Hematopoietic multipotent progenitor cell treated with erythropoietin and hydrocortisone succinate and interleukin-3 and kit ligand, for 8 days (in vitro differentiated cells): ENCODE measurements at places on chromosomes 12 and 14.
A peak's percentile ranks its signal among the peaks of the same experiment; 100 is the strongest.

DNA sequence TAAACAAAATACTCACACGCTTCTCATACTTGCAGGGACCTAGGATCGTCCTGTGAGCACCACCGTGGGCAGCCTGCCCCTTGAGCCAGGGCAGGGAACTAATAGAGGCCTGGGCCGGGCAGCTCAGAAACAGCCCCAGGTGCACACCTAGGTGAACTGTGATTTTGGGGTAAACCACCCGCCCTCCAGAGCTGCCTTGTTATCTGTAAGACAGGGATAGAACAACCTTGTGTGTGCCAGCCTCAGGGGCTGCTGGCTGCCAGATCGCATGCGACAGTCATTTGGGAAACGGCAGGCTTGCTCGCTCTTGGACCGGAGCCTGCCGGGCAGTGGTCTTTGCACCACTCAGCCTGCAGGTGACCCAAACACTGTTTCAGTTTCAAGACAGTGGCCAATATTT, 86.8 kb downstream of the ADGRD1 start:
- no peak for DNase-seq

DNA sequence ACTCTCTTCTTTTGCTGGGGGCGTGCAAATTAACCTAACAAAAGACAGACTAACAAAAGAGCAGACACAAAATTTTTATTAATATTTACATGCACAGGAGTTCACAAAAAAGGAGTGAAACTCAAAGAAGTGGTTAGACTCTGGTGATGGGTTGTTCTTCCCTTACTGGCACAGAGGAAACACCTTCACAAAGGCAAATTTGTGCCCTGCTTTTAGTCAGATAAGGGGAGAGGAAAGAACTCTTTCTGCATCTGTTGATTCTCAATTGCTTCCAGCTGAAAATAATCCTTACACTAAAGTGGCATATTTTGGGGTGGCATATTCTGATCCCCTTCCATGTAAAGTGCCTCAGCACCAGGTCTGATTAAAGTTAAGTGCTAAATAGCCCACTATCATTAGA, 190.2 kb upstream of the AMIGO2 start:
- peak; percentile 69 for DNase-seq

DNA sequence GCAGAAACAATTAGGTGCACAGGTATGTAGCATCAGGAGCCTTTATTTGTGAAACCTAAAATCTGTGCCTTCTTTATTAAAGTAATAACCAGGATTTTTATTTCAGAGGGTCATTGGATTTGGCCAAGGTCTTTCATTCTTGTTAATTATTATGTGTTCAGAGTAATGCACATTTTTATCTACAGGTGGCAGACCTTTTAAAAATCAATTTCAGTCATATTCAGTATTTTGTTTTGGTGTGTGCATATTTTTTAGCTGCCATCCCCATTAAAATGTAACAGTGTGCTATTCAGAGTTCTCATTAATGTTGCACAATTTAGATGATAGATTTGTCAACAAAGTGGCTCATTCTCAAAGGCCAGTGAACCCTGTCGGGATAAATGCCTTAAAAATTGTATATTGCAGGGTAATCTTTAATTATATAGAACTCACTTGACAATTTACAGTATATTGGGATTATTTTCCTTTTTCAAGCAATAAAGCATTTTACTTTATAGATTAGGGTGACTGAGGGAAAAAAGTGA, 319.3 kb upstream of the SOX5 start:
- DNase-seq, result no peak

- no peak for DNase-seq
These were observed 61.6 kb upstream of the PSMC1 start for GRCh38 chr14:90194706-90195105.

- DNase-seq, result peak; percentile 32
These were observed 114.6 kb downstream of the PPFIA2 start for GRCh38 chr12:81644503-81644902.

DNA sequence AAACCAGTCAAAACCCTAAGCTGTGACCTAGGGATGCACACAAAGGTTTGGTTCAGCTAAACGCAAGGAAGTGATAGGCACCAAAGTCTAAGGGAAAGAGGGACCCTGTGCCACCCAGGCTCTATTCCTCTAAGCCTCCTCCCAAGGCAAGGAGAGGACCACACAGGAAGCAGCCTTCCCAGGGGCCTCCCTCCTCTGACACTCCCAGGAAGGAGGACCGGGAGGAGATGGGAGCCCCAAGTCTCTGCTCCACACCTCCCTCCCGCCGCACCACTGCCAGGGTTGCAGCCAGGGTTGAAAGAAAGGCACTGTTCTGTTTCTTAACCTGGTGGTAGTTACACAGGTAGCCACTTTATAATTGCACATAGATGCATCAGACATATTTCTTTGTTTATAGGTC, 21.9 kb downstream of the TCHP start:
- no peak for DNase-seq

- no peak for DNase-seq
These were observed 167.2 kb downstream of the CAPZA3 start for GRCh38 chr12:18905134-18905533.

GRCh38 chr12:81147292-81147919, 69.5 kb downstream of the ACSS3 start:
- no peak for DNase-seq

DNA sequence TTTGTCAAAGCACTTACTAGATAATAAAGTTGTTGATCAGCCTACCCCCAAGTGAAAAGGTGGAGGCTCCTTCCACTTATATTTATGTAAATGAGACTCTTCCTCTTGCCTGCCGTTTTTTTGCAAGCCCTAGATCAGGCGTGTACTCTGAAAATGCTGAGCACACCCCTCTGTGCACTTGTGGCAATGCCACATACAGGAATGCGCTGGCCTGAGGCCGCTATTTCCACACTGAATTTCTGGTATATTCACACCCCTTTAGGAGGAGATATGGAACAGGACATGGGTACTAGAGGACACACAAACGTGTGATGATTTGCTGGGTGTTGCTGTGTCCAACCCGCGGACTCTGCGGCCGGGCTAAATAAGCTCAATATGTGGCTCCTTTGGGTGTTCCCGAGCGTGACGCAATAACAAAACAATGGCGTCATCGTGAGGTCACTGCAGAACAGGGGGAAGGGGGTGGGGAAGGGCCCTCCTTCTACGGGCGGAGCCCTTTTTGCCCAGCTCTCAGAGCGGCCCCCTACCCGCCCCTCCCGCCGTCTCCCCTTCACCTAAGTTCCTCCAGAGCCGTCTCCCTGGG, 554 bp upstream of the TSPAN31 start:
- no peak for DNase-seq

DNA sequence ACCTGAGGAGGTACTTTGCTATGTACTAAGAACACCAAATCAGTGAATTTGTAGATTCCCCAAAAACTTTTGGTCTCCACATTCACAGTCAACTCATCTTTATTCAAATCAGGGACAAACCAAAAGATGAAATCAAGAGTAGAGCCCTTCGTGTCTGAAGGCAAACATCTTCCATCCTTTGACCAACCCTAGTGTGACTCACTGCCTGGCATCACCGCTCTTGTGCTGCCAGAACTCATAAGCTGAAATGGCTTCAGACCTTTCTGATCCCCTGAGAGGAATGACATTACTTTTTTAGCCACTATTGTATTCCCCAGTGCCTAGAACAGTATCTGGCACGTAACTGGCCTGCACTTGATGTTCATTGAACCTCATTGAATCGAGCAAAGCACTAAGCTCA, 50.1 kb downstream of the GOLGA5 start:
- no peak for DNase-seq

GRCh38 chr12:18546399-18546798, 191.4 kb downstream of the PLCZ1 start:
- DNase-seq, result no peak

DNA sequence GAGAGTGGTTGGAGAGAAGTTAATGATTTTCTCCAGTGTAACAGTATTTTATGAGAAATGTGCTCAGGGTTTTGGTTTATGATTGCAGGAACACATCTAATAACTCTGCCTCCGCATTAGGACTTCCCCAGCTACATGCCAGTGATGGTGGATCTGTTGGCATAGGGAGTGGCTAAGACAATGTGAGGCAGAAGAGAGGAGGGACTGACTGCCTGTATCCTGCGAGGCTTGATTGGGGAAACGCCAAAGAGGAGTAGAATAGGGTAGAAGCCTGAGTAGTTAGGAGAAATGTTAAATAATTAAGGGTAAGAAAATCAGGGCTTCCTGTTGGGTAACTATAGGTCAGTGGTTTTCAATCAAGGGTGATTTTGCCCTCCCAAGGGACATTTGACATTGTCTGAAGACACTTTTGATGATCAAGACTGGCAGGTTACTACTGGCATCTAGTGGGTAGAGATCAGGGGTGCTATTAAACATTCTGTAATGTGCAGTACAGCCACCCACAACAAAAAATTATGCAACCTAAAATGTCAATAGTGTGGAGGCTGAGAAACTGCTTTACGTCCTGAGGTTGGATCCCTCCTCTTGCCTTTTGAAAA, 12.8 kb downstream of the TDG start:
- no peak for DNase-seq

DNA sequence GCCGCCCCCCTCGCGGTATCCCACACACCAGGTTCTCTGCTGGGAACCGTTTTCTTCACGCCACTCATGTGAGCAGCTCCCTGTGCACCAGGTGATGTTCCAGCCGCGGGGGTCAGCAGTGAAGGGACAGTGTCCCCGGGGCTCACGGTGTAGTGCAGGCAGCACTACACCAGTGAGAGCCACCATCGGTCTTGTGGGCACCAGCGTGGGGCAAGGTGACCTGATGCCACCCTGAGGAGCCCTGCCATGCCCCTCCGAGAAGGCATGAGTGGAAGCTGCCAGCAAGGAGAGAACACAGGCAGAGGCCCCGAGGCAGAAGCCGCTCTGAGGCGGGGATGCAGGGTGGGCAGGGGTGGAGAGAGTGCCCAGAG, 11.5 kb upstream of the FBRSL1 start:
- no peak for DNase-seq

GRCh38 chr12:9721394-9722092, 11.4 kb downstream of the CLECL1 start:
- DNase-seq, result no peak

GRCh38 chr12:117026343-117026742, 72.9 kb downstream of the TESC start:
- DNase-seq, result no peak

DNA sequence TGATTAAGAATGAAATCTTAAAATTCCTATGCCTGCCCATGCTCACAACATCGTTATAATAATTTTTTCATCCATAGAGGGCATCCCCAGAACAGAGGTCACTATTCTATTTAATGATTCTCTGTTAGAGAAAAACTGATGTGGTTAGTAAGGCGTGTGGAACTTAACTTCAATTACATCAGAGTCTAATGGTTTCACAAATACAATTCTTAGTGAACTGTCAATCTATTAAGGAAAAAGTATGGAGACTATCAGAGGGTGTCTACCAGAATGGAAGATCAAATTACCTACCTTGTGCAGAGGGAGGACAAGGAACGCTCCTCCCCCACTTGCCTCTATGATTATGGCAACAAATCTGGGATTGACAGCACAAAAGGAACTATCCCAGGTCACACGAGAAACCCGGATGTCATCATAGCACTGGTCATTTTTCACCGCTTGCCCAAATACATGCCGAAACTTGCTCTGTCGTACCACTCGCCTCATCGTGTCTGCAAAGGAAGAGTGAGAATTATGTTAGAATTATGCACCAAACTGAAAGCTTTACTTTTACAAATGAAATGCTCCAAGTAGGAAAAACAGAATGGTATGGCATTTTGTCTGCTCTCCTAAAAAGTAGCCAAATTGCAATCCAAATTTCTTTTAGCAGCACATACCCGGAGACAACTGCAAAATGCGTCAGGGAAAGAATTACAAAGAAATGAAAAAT, 30.3 kb downstream of the CORO1C start:
- DNase-seq, result no peak

- DNase-seq, result peak; percentile 26
These were observed 33.2 kb upstream of the KICS2 start for GRCh38 chr12:64255249-64255648.

DNA sequence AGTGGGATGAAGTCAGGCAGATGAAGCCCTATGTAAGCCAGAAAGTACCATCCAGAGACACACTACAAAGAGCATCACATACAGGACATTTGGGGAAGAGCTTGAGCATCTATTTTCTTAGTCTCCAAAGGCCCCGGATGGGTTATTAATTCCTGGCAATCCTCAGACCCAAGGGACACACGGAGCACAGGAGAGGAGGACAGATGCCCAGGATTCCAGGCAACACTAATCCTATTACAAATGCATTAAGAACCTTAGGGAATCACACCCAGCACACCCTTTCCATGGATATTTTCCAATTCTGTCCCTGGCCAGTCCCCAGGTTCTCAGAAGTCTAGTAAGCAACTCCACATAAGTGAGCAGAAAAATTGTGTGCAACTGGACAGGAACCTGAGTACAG, 65.9 kb downstream of the CMKLR1 start:
- no peak for DNase-seq

- DNase-seq, result no peak
These were observed 400.7 kb downstream of the NUAK1 start for GRCh38 chr12:105738051-105738450.

DNA sequence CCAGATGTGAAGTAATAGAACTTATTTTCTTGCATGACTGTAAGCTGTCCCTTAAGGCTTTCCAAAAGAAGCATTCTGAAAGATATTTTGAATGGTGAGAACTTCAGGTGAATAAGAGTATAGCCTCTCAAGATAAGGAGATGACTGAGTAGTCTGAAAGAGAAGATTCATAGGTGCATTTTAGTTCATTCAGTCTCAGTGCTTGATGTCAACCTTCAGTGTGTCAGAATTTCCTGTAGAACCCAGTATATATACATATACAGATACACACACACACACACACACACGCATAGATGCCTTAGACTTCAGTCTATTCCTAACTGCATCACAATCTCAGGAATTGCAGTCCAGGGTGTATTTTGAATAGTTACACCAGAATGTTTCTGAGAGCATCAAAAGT, 7.4 kb downstream of the BICDL1 start:
- DNase-seq, result no peak

DNA sequence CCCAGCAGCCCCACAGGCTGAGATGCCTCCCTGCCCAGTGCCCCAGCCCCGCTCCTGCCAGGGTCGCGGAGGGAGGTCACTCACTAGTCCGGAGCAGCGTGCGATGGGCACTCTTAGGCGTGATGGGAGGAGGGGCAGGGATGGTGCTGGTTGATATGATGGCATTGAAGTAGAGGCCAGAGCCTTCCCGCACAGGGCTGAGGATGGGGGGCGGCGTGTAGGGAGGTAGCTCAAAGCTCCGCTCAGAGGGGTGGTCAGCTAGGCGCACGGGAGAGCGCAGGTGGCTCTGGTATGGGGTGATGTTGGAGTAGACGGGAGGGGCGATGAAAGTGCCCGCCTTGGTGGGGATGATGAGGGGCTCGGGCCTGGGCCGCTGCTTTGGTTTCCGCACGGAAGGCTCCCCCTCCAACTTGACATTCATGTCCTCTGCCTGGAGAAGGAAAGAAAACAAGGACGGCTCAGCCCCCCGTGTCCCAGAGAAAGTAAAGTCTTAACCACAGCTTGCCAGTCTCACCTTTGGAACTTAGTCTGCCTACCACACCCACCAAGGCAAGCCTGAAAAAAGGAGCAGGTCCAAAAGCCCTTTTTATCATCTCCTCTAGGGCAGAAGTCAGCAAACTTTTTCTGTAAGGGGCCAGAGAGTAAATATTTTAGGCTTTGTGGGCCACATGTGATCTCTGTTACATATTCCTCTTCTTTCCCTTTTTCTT, 15.5 kb upstream of the PNMA1 start:
- no peak for DNase-seq
